ENCODE measurements at places on chromosomes 5 and 9.

- DNase-seq: no peak
Measured at GRCh38 chr9:89881431-89881830, 276.6 kb downstream of the GADD45G start.

DNA sequence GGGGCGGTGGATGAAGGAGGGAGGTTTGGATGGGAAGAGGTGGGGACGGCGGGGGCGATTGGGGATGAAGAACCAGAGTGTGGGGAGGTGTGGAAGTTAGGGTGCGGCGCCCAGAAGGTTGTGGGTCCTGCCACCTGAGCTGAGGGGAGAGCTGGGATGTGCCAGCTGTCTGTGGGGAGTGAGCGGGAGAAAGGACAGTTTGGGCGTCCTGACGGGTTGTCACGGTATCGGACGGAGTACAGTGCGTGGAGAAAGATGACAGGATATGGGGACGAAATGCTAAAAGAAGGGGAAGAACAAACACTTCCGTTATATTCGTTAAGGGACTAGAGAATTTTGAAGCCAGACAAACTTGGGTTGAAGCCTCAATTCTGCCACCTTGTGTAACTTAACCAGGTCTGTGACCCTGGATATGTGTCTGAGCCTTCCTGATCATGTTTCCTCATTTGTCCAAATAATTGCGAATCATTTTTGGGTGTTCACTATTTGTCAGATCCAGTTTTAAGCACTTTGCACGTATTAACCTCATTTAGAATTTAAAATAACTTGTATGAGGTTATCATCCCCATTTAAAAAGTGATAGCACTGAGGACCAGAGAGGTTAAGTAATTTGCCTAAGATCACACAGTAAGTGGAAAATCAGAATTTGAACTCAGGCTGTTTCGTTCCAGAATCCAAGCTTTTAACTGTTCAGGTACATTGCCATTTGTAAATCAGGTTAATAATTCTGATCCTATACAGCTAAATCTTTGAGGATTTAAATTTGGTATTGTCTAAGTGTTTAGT, 689 bp downstream of the CNTRL start:
- no peak for DNase-seq

DNA sequence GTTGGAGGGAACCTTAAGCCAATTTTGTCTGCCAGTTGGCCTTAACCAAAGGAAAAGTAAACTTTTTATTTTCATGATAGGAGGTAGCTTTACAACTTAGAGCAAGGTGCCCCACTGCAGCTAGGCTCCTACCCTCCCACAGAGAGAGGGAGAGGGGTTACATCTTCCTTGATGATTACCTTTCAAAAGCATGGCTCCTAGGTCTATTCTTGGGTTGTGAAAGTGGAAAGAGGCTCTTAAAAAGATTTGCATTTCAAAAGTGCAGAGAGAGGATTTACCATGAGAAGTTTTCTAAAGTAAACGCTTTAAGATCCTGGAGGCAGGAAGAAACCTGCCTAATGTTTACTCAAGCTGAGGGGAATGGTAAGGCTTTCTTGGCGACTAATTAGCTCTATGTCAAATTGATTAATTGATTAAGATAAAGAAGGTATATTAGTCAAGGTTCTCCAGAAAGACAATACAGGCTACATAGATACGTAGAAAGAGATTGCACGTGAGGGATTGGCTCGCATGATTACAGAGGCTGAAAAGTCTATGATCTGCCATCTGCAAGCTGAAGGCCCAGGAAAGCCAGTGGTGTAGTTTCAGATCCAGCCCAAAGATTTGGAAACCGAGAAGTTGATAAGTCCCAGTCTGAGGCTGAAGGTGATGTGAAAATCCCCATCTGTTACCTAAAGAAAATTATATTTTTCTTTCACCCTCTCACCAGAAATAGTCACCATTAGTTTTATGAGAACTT, 333.8 kb upstream of the CTNND2 start:
- DNase-seq: no peak

DNA sequence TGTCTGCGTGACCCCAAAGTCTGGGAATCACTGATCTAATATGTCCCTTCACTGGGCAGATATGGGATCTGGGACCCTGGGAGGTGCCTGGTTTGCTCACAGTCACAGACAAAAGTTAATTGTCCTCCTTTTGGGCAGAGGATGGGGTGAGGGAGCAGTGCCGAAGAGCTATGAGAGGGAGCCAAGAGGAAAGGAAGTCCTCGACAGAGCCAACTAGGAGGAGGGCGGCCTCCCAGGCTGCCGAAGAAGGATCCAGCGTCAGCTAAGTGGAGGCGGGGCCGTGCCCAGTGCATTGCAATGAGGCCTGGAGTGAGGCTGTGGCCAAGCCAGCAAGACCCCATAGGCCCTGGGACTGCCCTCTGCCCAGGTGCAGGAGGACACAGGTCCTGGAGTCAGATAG, 11.4 kb downstream of the AIF1L start:
- DNase-seq: no peak

All from NCI-H187 treated with DMSO at 0.1 percent for 48 hours (cell line).